ENCODE measurements at places on chromosomes 2 and 18.
A peak's percentile ranks its signal among the peaks of the same experiment; 100 is the strongest.

GRCh38 chr18:74131124-74131523 lies 16.5 kb downstream of the FBXO15 start:
- no peak for DNase-seq

DNA sequence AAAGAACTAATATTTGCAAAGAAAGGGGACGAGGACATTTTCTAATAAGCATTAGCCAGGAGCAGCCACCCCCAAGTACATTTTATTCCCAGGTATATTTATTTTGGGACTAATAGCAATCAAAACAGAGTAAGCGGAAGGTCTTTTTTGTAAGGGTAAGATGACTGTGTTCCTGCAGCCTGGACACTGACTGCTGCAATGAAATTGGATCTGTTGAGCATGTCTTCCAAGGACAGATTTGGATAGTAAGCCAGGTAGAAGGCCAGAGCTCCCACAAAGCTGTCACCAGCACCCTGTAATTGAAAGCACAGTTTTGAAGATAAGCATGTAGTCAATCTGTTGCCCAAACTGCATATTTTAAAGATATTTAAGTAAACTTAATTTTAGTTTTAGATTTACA lies 10.0 kb downstream of the MRPL33 start:
- no peak for DNase-seq

DNA sequence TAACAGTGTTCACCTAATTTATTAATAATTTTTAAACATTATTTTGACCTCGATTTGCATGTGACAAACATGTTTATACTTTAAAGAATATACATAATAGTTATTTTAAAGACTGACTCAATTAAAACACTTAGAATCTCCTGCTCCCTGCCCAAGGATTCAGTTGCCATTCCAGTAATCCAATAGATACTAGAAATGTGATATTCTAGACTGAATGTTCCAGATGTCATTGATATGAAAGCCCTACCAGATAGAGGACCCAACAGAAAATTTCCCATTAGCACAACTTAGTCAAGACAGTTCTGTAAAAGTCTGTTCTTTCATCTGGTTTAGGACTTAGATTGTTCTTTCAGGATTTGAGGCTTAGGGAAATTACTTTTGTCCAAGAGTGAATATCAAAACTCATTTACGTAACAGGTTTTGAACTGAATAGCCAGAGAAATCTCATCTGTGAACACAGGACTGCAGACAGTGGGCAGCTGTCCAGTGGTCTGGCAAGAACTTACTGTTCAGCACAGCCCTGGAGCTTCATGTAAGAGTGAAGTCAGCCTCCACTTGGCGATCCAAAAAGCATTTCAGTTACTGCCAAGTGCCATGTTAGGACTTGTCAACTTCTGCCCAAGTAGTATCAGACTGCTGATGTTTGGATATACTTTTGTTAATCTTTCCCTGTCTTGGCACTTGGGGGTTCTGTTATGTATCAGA lies 77.5 kb downstream of the OSBPL6 start:
- no peak for DNase-seq

GRCh38 chr2:28681158-28681571 lies 70.5 kb upstream of the PPP1CB start:
- peak; percentile 75 for DNase-seq

GRCh38 chr2:212711856-212712255 lies 173.3 kb upstream of the ERBB4 start:
- no peak for DNase-seq

- DNase-seq: no peak
Measured at GRCh38 chr2:63189026-63189425, 138.4 kb downstream of the OTX1 start.
